ENCODE measurements at places on chromosomes 1 and 21.

GRCh38 chr1:197521118-197521739, 253.2 kb downstream of the CRB1 start:
- peak; percentile 10 for DNase-seq

GRCh38 chr1:209926045-209926444, 12.0 kb upstream of the SYT14 start:
- DNase-seq, result no peak

GRCh38 chr1:206933333-206933945, 11.7 kb upstream of the FCMR start:
- DNase-seq, result peak; percentile 60

GRCh38 chr1:214901718-214902117, 180.8 kb upstream of the KCNK2 start:
- DNase-seq, result no peak

DNA sequence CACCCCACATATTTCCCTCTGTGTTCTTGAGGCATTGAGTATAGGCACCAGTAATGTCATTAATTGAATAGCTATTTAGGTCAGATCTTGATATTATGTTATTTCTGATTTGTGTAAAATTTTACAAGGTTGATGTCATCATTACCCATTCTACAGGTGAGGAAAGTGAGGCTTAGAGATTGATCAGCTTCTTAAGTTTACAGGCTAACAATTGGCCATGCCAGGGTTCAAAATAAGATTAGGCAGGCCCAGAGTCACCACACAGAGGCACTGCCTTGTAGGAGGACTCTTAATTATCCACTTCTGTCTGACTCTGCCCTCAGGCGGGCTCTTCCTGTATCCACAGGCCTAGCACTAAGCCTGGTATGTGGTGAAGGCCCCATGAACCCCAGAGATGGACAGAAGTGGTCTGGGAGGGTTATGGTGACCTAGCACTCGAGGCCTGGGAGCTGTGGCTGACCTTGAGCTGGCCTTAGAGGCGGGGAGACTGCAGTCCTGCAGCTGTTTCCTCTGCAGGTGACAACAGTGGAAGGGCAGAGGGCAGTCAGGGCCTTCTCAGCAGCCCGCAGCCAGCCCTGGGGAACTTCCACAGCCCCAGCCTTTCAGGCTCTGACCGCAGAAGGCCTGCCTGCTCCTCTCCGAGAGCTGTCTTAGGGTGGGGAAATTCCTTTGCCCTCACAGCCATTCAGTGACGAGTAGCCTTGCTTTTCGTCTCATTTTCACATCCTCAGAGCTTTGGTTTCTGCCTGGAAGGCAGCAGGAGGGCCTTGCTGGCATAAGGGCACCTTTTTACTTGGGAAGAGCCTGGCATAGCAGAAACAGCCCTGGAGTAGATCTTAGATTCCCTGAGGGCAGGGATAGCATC, 12.2 kb downstream of the ZDHHC18 start:
- DNase-seq, result no peak

DNA sequence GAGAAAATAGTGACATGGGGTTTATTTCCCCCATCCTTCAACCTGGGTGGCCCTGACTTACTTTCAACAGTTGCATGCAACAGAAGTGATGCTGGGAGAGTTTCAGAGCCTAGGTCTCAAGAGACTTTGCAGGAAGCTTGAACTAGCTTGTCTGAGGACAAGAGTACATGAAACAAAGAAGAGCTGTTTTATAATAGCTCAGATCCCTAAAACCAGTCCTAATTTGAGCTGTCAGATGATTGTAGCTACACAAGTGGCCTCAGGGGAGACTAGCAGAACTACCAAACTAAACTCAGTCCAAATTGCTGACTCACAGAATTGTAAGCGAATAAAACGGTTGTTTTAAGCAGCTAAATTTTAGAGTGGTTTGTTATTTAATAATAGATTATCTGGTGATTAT, 17.1 kb downstream of the RC3H1 start:
- DNase-seq, result no peak

DNA sequence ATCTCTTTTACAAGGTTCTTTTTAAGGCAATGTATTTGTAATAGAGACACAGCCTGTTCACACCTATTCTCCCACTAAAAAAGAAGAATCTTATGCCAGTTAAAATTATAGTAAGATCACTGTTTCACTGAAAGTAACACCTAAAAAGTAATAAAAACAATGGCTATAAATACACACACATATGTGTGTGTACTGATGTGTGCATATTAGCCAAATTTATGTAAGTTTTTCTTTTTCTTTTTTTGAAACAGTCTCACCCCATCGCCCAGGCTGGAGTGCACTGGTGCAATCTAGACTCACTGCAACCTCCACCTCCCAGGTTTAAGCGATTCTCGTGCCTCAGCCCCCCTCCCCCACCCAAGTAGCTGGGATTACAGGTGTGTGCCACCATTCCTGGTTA, 56.8 kb upstream of the SLC30A10 start:
- DNase-seq, result no peak

- no peak for DNase-seq
Observed at GRCh38 chr1:15288173-15288926, 41.3 kb downstream of the FHAD1 start.

- no peak for DNase-seq
Observed at GRCh38 chr1:233111731-233112130, 161.3 kb downstream of the NTPCR start.
